ENCODE measurements at places on chromosomes 3 and 15.

- peak; percentile 91 for DNase-seq
Measured at GRCh38 chr3:193134856-193135255, 106.2 kb upstream of the PLAAT1 start.

GRCh38 chr15:92812271-92812670 lies 87.9 kb upstream of the CHD2 start:
- DNase-seq: no peak

DNA sequence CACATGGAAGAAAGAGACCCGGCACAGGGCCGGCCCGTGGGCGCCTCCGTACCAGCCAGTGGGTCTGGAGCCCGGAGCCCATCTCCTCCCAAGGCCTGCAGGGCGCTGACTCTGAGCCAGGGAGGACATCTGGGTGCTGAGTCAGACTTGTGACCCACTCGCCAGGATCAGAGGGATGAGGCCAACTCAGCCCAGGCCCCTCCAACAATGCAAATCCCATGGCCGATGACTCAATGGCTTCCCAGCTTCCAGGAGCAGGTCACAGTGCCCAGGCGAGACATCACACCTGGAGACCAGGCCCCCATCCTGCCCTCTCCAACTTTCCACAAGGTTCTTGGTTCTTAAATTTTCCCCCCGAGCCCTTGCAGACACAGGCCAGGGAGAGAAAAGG lies 95.1 kb downstream of the LRIG1 start:
- DNase-seq: peak; percentile 69

DNA sequence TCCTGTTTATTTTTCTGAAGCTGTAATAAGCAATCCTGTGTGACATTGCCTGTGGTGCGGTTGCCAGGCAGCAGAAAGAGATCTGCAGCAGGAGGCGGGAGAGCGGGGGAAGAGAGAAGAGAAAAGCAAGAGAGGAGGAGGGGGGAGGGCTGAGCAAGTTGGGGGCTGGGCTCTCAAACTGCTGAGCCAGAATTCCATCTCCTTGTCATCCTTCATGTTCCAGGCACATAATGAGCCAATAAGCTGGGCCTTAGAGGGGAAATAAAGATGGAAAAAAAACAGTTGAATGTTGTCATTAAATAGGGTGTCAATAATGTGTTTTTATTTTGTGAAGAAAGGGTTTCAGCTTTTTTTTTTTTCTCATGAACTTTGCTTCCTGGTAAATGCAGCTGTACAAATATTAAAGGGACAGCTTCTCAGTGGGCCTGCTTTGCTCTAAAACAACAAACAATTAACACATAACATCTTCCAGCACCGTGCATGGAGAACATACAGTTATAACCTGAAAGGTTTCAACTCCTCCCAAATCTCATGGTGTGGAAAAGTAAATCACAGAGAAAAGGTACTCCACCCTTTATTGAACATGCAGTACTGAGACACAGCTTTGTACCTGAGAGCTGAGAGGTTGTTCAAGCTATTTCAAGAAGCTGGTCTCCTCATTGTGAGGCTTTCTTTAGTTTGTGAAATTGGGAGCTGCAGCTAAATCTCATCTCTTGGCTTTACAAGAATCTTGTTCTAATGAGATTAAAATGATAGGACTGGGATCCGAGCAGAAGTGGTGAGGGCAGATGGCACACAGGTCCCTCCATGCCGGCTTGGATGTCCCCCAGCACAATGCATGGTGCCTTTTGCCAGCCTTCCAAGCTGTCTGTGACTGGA lies 451.1 kb upstream of the KCNMB2 start:
- DNase-seq: no peak

DNA sequence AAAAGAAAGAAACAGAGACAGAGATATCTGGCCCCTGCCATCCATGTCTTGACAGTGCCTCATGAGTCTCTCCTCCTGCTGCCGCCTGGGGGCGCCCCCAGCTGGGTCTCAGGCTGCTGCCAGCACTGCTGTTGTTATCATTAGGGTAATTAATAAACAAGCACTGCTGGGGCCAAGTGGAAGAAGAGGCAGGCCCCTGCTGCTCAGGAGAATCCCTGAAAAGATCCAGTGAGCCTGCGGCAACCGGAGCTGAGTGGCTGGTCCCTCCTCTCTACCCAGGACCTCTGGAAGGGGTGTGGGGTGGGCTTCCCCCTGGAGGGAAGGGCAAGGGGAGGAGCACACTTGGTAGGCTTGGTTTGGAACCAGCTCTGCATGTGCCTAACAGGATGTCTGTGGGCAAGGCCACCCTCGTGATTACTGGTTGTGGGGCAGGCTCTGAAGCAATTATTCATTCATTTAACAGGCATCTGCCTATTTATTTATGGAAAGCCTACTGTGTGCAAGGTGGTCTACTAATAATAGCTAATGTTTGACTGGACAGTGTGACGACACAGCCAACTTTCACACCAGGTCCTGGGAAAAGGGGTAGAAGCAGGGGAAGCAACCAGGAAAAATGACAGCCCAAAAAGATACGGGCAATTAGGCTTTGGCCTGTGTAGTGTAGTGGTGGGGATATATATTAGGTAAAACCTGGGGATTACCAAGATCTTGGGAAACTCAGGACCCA lies 1.2 kb upstream of the TYRO3 start:
- peak; percentile 52 for DNase-seq
